Thoracic aorta (tissue), 2 donors: ENCODE measurements at places on chromosomes 11 and 22. TPM values are rescaled to one million over a fixed set of nuclear protein-coding genes. Genes with fewer than 3 reads are reported as not detected.

- no peak for DNase-seq
Measured at GRCh38 chr22:44019846-44020245, 4.3 kb upstream of the PARVB start.

- no peak for DNase-seq
Measured at GRCh38 chr22:50544078-50544745, 1.5 kb upstream of the KLHDC7B start.

Gene FOSL1
- total RNA-seq, result 25.6 TPM

Gene DRICH1
- total RNA-seq, result not detected

Gene C11orf87
- total RNA-seq, result not detected

GRCh38 chr22:42901790-42902508 lies 44.9 kb upstream of the ARFGAP3 start:
- DNase-seq, result no peak
